ENCODE measurements at places on chromosomes 3 and 15.

GRCh38 chr3:71101014-71101413, 482.5 kb downstream of the FOXP1 start:
- DNase-seq: peak; percentile 82

DNA sequence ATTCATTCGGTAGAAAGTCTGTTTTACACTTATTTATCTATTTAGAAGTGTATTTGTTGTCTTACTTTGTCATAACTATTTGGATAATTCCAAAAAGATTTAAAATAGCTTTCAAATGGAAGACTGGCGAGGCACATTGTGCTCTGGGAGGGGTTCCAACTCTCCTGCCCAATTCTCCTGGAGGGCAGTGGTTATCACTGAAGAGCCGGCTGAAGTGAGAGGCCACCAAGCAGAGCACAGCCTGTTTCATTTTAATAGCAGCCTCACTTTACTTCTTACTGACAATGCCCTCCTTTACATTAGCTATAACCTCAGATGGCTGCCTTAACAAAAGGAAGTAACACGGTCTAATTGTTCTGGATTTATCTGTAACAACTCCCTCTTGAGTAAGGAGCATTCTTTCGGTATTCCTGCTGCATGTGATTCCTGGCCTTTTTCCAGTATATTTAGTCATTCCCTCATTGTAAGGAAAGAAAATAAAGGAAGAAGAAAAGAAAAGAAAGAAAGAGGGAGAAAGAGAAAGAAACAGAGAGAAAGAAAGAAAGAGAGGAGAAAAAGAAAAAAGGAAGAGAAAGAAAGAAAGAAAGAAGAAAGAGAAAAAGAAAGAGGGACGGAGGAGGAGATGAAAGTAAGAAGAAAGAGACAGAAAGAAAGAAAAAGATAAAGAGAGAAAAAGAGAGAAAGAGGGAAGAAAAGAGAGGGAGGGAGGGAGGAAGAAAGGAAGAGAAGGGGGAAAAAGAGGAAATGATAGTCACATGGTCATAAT, 339.8 kb upstream of the WNT5A start:
- no peak for DNase-seq

GRCh38 chr15:35583863-35584528, 38.0 kb upstream of the DPH6 start:
- DNase-seq: no peak

GRCh38 chr3:195255176-195255500, 15.8 kb downstream of the XXYLT1 start:
- no peak for DNase-seq

DNA sequence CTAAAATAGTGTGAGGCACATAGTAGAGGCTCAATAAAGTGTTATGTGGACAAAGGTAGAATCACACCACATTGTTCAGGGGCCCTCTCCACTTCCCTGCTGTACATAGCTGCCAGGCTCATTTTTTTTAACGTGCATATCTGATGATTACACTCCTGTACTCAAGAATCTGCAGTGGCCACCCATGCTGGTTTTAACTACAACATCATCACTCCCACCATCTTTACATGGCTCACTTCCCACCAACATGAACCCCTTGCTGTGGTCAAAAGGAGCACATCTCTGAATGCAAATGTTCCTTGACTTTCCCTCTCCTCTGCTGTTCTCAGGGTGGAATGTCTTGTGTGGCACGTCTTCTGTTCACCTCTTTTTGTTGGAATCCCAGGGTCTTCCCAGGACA, 76.7 kb downstream of the FEM1B start:
- DNase-seq: no peak

- DNase-seq: peak; percentile 17
Observed at GRCh38 chr3:57151021-57151449, 14.1 kb downstream of the IL17RD start.

- DNase-seq: no peak
Observed at GRCh38 chr15:89566181-89566580, 9.1 kb upstream of the TICRR start.
